ENCODE measurements at places on chromosomes 11 and 22.

DNA sequence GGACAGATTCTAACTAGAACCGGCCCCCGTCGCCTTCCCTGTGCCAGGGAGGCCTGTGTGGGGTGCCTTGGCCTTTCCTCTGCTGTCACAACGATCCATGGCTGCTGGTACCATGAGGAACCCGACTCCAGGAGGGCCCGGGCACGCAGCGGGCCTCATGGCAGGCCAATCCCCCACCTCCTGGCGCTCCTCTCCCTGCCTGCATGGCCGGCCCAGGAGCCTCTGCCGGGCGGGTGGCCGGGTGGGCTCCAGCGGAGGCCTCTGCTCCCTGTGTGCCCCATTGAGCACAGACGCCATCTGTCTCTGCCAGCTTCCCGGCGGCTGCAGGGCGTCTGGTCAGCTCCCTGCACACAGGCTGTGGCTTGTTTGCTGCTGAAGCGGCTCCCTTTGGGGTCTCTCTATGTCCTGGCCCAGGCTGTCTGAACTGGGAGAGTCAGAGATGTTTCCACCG, 86.5 kb downstream of the MYEOV start:
- no peak for DNase-seq

- no peak for DNase-seq
Observed at GRCh38 chr11:93890391-93891051, 40.1 kb upstream of the VSTM5 start.

GRCh38 chr22:32048069-32048468, 5.0 kb downstream of the SLC5A1 start:
- DNase-seq: no peak

DNA sequence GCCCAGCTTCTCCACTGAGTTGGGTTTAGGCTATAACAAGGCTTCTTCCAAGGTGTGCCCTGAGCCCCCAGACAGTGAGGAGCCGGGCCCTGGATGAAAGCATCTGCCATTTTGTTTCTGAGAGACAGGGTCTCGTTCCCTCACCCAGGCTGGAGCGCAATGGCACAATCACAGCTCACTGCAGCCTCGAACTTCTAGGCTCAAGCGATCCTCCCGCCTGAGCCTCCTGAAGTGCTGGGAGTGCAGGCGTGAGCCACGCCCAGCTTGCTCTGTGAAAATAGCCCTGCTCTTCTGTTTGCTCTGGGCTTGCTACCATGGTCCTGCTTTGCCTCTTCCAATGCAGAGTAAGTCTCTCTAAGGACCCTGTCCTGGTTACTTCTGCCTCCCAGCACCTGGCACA, 6.7 kb downstream of the DENND6B start:
- no peak for DNase-seq

DNA sequence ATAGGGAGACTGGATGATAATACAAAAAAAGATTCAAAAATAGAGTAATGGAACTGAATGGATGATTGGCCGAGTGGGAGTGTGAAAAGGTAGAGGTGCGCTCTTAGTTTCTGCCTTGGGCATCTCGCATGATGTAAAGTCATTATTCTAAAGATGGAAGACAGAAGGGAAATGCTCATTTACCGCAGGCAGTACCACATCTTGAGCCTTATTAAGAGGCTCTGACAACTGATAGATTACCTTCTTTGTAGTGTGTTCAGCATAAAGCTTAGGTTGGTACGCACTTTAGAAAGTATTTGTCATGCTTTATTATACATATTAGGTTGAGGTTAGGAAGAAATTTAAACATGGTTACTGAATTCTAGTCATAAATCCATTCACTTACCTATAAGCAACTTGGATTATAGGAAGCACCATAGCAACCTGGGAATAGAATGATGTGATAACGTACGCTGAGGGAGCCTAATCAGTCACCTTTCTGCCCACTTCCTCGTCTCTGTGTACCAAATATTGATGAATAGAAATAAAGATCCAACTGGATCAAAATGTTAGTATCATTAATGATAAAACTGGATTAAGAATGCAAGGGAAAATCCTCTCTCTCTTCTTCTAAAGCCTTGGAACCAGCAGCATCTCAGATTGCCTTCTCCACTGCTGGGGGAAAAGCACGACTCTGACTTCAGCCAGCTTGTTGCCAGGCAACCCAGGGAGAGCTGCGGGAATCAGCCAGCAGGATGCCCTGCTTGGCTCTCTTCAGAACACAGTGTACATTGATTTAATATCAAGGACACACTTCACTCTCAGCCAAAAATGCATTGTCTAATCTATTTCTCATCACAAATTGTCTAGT, 29.0 kb upstream of the VWA5A start:
- no peak for DNase-seq

- DNase-seq: peak; percentile 78
Observed at GRCh38 chr11:17743808-17744119, 9.2 kb downstream of the KCNC1 start.

DNA sequence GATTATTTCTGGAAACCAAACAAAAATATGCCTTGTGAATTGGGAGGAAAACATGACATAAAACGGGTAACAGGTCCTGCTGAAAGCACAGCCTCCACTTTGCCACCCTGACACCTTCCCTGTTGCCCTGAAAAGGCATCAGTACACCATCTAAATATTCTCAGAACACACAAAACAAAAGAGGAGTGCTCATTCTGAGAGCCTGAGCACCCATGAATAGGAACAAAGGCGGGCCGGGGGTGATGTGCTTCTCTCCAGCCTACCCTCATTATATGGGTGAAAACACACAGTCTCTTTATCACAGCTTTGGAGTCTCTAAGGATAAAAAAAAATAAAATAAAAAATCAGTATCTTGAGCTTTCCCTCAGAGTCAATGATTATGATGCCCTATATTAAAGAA, 19.7 kb downstream of the SCUBE2 start:
- no peak for DNase-seq

DNA sequence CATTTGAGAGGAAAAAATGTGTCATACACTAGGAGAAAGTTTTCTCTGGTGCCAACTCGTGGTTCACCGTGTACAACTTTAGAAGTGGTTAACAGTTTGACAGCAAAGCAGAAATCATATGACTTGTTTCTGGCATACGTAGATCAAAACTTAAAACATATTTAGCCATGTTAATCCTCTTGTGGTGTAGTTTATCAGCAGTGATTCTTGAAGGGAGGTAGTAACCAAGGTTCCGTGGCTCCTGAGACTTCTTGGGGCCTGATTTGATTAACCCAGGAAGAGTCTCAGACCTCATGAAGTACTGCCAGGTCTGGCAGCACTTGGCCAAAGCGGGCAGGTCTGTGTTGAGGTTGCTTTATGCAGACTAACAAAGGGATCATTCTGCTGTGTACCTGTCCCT, 40.5 kb downstream of the SREBF2 start:
- DNase-seq: no peak

DNA sequence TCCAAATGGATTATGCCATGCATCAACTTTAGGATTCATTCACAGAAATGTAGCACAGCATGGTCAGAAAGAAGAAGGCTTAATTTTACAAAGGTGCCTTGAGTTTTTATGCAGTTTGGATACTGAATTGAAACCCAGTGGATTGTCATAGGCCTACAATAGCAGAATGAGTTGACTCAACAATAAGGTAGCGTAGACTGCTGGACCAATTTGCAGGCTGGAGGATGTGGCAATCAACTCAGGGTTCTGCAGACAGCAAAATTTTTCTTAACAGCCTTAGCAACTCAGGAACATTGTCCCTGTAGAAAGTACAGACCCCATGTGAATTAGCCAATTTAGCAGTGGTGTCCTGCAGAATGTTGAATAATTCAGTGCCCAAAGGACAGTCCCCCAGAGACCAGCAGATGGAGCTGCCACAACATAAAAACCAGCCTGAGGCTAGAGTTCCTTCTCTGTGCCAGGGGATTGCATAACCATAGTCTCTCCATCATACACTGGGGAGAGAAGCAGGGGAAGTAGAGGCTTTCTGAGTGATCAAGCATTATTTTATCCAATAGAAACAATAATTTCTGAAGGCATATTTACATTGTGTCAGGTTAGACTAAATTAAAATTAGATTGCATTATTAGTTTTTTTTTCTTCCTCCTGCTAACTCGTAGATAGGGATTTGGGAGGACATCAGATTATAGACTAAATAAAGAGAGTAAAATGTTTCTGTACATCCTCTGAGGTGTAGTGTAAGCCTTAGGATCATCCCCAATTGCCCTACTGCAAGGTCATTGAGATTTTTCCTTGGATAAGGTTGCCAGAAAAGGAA, 20.3 kb upstream of the MRPL17 start:
- DNase-seq: peak; percentile 73

- no peak for DNase-seq
Observed at GRCh38 chr11:10379871-10380568, 75.0 kb upstream of the AMPD3 start.

- peak; percentile 65 for DNase-seq
Observed at GRCh38 chr11:69463181-69463994, 18.1 kb upstream of the LINC01488 start.

GRCh38 chr22:18077087-18077638, 627 bp upstream of the PEX26 start:
- DNase-seq: no peak

- DNase-seq: peak; percentile 64
Observed at GRCh38 chr11:87421422-87421821, 383.7 kb downstream of the TMEM135 start.

DNA sequence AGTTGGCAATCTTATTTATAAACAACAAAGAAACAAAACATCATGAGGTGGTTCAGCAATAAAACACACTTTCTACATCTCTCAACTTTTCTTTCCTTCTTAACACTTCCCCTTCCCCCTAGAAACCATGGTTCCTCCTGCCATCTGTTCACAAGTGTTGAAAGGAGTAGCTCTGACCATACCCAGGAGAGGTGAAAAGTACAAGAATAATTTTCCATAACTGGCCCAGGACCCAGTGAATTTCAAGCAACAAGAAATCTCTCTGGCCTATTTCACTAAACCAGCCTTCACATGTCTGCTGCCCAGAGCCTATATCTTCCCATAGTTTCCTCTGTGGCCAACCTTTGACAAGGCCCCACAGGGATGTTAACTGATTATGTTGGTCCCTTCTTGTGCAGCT, 98.2 kb upstream of the CEP126 start:
- no peak for DNase-seq

DNA sequence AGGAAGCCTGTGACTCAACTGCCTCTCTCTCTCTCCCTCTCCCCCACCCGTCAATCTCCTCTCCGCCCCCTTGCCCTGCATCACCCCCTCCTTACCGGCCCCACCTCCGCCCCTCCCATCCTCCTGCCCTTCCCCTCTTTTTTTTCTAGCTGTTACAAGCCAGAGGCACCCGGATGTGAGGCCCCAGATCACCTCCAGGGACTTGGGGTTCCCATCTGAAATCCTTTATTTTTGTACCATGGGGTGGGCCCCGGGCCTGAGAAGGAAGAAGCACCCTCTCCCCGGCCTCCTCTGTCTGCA, 10.8 kb downstream of the KCTD17 start:
- no peak for DNase-seq

GRCh38 chr11:110858547-110858921, 146.3 kb upstream of the ARHGAP20 start:
- DNase-seq: no peak

GRCh38 chr11:132920451-132921096, 611.7 kb downstream of the OPCML start:
- no peak for DNase-seq

GRCh38 chr22:45154383-45154782, 9.3 kb upstream of the NUP50 start:
- no peak for DNase-seq

DNA sequence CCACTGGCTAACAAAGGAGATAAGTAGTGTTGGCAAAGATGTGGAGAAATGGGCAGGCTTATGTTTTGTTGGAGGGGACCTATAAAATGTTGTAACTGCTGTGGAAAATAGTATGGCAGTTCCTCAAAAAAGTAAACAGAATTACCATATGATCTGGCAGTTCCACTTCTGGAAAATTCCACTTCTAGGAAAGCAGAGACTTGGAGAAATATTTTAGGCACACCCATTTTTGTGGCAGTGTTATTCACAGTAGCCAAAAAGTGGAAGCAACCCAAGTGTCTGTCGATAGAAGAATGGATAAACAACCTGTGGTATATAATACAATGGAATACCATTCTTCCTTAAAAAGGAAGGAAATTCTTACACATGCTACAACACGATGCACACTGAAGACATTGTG, 57.0 kb upstream of the ADORA2A start:
- DNase-seq: no peak

GRCh38 chr11:62671608-62672389, at the start of the genes LBHD1 and UQCC3:
Gene LBHD1, minus strand, starts transcription at chr11:62672267. Its CDS starts 2,236 bp downstream, at chr11:62670031.
Gene UQCC3, plus strand, starts transcription at chr11:62671673. Its CDS starts 73 bp downstream, at chr11:62671746.
- DNase-seq: peak; percentile 80

GRCh38 chr11:118265954-118266353, 1.9 kb upstream of the MPZL2 start:
- no peak for DNase-seq

DNA sequence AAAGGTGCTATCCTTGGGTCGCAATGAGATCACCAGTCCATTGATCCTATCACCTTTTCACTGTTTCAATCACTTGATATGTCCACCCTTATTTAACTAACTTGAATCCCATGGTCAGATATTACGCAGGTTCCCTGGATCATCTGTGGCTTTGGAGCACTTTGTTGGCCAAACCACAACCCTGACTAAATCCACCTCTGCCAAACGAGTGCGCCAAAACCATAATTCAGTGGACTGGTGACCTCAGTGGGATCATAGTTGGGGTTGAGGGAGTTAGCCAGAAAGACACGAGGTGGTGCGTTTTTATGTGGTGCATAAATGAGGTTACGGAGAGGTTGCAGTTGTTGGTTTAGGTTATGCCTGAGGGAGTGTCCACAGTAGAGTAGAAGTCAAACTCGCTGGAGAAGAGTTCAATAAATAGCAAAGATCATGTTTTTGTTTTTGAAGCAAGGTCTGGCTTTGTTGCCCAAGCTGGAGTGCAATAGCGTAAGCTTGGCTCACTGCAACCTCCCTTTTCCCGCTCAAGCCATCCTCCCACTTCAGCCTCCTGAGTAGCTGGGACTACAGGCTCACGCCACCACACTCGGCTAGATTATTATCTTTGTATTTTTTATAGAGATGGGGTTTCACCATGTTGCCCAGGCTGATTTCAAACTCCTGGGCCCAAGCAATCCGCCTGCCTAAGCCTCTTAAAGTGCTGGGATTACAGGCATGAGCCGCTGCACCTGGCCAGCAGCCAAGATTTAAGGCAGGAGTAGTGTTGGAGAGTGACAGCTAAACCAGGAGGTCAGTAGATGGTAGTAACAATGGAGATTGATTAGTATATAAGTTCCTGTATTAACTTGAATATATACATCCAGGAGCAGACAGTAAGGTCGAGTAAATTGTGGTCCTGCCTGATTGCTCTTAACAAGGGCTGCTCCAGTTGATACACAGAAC, 4.5 kb downstream of the FOXR1 start:
- DNase-seq: no peak

- DNase-seq: peak; percentile 98
Observed at GRCh38 chr11:12110201-12110713, at the start of gene MICAL2. Gene MICAL2, plus strand, starts transcription at chr11:12110590. Its CDS starts 51,566 bp downstream, at chr11:12162156.

- DNase-seq: no peak
Observed at GRCh38 chr11:123543797-123544196, 110.6 kb downstream of the SCN3B start.

DNA sequence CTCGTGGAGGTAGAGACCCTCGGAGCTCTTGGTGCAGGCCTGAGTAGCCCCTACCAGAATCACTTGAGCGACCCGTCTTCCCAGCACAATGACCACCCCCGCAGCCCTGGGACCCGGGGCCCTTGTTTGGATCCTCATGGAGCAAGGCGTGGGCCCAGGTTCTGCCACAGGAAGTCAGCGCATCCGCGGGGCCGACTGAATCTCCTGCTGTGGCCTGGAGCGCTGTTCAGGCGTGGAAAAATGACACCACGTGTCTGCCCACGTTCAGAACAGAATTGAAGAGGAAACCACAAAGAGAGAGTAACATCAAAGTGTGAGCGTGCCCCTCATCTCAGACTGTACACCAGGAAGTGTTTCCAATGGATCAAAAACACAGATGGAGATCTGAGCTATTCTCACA, 1479.2 kb downstream of the TBC1D22A start:
- DNase-seq: no peak

GRCh38 chr22:39690881-39691605, 120.5 kb downstream of the CACNA1I start:
- peak; percentile 64 for DNase-seq
